ENCODE measurements at places on chromosomes 1 and 21.
A peak's percentile ranks its signal among the peaks of the same experiment; 100 is the strongest.

DNA sequence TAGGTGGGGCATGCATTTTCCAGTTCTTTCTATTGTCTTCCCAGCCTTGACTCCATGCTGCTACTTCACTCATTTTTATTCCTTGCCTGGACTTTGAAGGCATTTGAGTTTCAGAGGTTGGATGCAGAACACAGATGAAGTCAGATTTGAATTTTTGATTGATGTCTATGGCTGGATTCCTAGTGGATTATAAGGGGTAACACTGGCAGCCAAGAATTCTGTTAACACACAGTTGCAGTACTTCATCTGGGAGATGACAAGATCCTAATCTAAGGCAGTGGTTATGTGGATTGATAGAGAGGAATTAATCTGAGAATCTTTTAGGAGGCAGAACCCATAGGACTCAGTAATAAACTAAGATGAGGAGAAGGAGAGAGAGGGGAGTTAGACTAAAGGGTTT, 439.0 kb upstream of the USP24 start:
- DNase-seq: no peak

- DNase-seq: no peak
Measured at GRCh38 chr1:40042341-40042740, 1.8 kb downstream of the CAP1 start.

GRCh38 chr1:22704440-22705067, 6.1 kb upstream of the EPHB2 start:
- DNase-seq: peak; percentile 54

DNA sequence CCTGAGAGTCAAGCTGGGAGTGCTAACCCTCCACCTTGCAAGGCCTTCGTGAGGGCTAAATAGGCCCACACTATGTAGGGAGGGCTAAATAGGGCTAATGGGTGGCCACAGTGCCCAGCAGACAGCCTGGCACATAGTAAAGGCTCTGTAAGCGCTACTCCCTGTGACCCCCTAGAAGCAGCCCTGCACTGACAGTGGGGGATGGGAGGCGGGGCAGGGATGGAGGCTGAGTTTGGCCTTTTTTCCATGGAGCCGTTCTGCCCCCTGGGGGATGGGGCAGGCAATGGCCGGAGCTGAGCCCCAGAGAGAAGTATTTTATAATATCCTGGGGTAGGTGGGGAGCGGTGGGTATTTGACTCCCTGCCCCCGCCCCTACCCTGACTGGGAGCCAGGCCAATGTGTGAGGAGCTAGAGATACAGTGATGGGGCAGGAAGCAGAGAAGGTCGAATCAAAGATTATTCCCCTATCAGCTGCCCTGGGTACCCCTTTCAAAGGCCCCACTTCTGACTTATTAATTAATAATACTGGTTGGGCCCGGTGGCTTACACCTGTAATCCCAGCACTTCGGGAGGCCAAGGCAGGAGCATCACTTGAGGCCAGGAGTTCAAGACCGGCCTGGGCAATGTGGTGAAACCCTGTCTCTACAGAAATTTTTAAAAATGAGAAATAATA, 42.3 kb downstream of the LACTBL1 start:
- no peak for DNase-seq

DNA sequence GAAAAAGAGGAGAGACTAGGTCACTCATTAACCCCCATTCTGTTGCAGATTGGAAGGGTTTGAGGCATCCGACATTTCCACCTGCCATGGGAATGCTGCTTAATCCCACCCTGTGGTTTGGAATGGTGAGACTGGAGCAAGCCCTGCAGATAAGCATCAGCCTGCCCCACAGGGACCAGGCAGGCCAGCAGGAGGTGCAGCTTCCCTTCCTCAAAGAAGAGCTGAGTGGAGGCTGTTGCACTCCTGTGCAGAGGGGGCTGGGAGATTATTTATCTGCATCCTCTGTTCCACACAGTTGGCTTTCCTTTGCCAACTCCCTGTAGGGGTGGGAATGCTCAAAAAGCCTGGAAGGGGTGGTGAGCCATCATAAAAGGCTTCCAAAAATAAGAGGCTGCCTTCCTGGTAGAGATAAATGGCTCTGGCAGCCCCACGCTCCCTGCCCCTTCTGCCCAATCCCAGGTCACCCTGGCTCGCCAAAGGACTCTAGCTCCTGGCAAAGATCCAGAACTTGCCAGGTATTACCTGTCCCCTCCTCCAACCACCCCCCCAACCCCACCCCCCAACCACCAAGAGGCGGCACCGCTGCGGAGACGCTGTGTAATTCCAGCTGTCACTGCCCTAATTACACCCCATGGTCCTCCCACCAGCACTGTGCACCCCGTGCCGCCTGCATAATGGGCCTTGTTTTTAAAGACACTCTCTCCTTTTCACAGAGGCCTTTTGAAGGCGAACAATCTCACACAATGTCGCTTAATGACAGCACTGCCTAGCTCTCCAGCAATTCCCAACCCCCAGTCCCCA, 83.0 kb upstream of the ZC3H12A start:
- DNase-seq: no peak

GRCh38 chr1:232335741-232336293, 294.1 kb downstream of the SIPA1L2 start:
- DNase-seq: no peak

DNA sequence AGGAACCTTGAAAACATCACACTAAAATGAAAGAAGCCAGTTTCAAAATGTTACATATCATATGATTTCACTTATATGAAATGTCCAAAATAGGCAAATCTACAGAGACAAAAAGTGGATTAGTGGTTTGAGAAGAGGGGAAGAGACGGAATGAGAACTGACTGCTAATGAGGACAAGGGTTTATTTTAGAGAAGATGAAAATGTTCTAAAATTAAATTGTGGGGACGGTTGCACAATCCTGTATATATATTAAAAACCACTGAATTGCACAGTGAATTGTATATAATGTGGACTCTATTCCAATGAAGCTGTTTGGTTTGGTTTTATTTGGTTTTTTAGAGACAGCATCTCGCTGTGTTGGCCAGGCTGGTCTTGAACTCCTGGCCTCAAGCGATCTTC, 35.6 kb downstream of the PRPF38A start:
- no peak for DNase-seq

DNA sequence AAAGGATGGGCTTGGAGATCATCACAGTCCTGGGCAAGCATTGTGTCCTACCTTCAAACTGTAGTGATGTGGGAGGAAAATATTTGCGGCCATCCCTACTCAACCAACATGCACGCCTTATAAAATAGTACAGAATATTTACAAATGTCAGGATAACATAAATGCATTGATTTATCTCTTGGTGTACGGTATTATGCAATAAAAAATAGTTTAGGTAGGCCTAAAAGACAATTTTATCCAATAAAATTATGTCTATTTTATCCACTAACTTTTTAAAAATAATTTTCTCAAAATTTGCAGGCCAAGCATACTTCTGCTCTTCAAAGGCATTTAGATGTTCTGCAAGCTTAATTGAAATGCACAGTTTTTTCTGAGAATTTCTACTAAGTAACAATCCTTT, at the start of gene OR2T1:
TSS of gene OR2T1 (plus strand) at position 301 of the 400 bp plus-strand sequence. CDS start 3,100 bp downstream, outside the sequence.
- DNase-seq: no peak

DNA sequence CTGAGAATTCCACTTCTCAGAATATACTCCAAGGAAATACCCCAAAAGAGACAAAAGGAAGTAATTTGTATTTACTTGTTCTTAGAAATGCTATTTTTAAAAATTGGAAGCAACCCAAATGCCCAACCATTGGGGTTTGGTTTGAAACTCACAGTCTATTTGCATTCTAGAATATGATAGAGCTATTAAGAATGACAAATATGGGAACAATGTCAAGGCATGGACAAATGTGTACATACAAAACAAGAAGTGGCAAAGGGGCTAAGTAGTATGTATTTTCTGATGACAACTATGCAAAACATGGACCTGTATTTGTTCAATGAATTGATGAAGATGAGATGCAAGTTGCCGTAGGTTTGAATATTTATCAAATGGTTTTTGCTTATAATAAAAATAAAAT, 32.8 kb downstream of the KCNA2 start:
- no peak for DNase-seq

- DNase-seq: no peak
Measured at GRCh38 chr21:46063734-46064680, 33.9 kb upstream of the COL6A2 start.

GRCh38 chr1:9253453-9254105, 19.0 kb downstream of the H6PD start:
- no peak for DNase-seq

DNA sequence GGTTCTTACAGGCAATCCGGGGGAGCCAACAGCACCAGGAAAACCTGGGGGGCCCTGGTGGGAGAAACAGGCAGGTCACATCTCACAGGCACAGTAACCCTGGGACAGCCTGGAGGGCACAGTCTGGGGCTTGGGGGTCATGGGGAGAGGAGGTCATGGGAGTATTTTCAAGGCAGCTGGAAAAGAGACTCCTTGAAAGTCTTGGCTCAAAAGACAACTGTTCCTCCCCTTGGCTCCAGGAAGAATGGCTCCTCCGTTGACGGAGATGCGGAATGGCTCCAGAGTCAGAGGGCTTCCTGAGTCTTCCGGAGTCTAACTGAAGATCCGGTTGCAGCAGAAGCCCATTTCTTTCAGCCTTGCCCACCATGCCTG, 25.9 kb upstream of the PEF1 start:
- DNase-seq: no peak

- no peak for DNase-seq
Measured at GRCh38 chr1:45047032-45047431, 35.0 kb downstream of the UROD start.

- no peak for DNase-seq
Measured at GRCh38 chr1:208108646-208109330, 135.4 kb downstream of the PLXNA2 start.

DNA sequence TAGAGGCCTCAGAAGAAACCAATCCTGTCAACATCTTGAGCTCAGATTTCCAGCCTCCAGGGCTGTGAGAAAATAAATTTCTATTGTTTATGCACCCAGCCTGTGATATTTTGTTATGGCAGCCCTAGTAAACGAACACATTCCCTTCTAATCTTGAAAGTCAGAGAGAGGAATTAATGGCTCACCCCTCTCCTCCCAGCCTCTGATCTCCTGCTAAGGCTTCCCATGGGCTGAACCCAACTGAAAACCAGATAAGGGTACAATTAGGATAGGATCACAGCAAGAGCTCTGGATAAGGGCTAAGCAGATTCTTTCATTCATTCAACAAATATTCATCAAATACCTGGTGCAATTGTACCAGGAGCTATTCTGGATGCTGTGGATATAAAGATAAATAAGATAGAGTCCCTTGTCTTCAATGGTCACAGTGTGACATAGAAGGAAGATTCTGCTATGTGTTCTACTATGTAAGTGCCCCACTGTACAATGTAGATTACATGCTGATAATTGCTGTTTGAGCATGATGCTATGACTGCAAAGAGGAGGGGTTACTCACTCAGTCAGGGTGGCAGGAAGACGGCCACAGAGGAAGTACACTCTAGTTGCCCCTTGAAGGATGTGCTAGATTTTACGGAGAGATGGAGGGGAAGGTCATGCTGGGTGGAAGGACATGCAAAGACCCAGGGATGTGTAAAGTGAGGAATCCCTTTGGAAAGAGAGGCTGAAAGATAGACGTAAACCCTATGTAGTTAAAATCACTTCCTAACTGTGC, 203.3 kb upstream of the JUN start:
- DNase-seq: no peak

- no peak for DNase-seq
Measured at GRCh38 chr1:156543066-156543465, 29.3 kb downstream of the IQGAP3 start.

- no peak for DNase-seq
Measured at GRCh38 chr1:33142483-33143064, 39.3 kb downstream of the TRIM62 start.
